ENCODE measurements at places on chromosomes 3 and 15.

DNA sequence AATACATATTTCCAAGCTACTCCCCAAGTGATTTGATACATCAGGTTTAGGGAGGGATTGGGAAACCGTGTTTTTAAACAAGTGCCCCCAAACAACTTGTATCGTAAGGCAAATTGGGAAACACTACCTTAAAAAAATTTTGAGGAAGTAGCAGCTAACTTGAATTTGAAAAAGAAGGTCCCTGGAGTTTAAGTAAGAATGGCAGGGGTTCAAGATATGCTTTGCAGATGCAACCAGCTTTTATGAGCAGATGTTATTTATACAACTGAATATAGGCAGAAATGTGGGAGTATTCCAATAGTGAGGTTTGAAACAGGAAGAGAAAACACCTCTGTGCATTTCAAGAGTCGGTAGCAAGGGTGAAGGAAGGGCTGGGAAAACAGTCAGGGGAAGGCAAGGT, 139.6 kb downstream of the IL20RB start:
- DNase-seq, result no peak

DNA sequence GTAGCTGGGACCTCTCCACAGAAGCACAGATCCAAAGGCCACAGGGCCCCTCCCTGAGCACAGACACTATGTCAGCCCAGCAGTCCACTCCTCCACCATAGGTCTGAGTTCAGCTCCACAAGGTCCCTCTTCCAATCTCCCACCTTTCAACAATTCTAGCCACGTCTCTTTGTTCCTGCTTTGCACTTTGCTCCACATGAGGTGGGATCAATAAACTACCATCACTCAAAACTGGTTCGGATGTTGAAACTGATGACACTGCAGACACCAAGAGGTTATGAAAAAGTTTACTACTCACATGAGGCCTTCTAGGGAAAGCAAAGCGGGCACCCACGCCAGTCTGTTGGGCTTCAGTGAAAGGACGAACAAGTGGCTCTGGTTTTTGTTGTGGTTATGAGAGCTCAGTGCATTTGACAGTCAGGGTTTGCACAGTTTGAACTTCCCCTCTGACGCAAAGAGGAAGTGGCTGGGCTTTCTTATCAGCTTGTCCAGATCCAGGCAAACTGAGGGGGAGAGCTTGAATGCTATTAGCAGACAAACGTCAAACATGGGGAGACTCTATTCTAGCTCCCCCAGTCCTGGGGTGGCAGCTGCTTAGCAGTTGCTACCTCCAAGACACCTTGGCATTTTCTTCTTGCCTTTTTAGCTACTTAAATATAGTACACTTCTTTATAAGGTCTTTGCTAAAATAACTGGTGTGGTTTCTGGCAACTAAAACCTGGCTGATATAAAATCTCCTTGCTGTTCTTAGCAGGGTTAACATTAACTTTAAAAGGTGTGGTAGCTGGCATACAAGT, 37.8 kb downstream of the ZNF445 start:
- DNase-seq, result peak; percentile 19

GRCh38 chr3:138862924-138863775, 28.4 kb upstream of the PIK3CB start:
- DNase-seq, result no peak

GRCh38 chr15:66294157-66294931, 976 bp downstream of the DIS3L start:
- no peak for DNase-seq

- DNase-seq, result no peak
These were observed 10.3 kb upstream of the GPR160 start for GRCh38 chr3:170027233-170028102.

- no peak for DNase-seq
These were observed 236.8 kb downstream of the OPA1 start for GRCh38 chr3:193829781-193830180.

- DNase-seq, result no peak
These were observed 193.6 kb upstream of the SATB1 start for GRCh38 chr3:18618723-18619122.

DNA sequence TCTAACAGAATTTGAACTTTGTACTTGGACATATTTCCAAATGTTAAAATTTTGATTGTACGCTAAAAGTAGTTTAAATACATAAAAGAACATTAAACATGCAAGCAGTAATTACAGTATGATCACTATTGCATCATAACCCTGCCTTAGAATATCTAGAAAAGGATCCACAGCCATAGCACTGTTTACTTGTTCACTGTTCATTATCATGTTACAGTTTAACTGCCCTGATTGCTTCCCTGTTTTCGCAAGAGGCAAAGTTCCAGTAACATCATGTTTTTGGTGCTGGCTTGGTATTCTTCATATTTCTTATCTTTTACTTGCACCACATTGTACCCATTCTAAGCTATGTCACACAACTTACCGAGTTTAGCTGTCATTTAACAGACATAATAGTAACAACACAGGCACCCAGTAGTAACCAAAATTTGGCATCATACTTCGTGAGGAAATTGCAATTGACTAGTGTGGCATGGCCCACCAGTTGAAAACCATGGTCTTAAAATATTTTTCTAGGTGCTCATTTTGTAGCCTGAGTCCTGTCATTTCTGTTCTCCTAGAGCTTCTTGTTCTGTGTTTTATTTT, 13.3 kb upstream of the TMEM87A start:
- no peak for DNase-seq

- DNase-seq, result no peak
These were observed 233.3 kb downstream of the TIGIT start for GRCh38 chr3:114527036-114527644.

DNA sequence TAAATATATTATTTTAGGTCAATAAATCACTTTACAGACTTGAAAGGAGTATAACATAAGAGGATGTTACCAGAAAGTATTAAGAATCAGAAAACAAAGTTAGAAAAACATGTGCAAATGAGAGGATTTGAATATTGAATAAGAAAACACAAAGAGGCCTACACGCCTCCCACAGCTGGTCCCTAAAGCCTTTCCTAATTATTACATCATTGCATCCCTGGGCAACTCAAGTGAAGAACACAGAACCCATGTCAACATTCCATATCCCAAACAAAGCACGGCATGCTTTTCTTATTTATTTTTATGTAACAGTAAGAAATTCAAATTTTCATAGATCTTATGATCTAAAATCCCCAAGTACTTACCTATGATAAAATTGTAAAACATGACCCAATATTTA, 61.2 kb downstream of the HERC1 start:
- no peak for DNase-seq

DNA sequence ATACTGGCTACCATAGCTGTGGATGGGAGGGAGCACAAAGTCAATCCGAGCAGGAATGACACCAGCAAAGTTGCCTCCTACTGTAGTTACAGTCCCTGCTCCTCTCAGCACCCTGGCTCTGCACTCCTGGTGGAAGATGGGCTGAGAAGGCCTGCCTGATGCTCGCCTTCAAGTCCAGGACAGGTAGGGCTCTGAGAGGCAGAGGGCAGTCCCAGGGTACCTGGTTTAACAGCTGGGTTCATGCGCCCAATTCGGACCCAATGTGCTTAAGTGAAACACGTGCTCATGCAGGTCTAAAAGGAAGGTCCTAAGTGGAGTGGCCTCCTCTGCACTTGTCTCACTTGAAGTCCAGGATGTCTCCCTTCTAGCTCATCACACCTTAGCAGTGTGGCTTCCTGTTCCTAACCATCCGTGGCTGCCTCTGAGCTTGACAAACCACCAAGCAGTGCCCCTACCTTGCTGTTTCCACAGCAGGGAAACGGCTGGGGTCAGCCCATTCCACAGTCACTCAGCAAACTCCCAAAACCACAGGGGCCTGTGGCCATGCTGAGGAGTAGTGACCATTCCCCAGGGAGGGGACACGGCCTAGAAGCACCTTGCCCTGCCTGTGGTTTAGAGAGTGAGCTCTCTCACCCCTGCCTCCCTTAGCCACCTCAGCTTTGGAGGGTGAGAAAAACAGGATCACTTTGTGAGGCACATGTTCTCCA, 3.9 kb upstream of the MUSTN1 start:
- DNase-seq, result no peak

DNA sequence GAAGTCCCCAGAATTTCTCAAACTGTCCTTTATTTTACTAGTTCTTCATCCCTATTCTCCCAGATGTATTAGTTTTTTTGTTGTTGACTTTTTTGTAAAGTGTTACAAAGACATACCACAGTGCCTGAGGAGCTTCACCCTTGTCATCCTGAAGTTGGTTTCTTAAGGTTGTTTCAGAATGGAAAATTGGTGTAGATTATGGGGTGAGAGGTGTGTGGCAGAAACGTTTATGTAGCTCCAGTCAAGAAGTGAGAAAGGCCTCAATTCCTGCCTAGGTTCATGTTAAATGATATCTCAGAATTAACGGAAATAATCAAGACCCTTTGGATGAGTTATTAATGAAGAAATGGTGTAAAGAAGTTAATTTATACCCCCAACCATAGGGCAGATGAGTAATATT, 6.8 kb downstream of the EDEM1 start:
- DNase-seq, result no peak

GRCh38 chr15:34336231-34336990, 1.2 kb downstream of the SLC12A6 start:
- DNase-seq, result no peak

GRCh38 chr3:146640955-146641867, 36.1 kb upstream of the PLSCR5 start:
- no peak for DNase-seq

- DNase-seq, result no peak
These were observed 62.2 kb downstream of the DNAJB8 start for GRCh38 chr3:128404276-128405068.

Data from stimulated activated CD8-positive, alpha-beta memory T cell treated with anti-CD3 and anti-CD28 coated beads, Interleukin-15, amount 100 ng/mL, for 24 hours (primary cell).